ENCODE measurements at places on chromosomes 5 and 9.

DNA sequence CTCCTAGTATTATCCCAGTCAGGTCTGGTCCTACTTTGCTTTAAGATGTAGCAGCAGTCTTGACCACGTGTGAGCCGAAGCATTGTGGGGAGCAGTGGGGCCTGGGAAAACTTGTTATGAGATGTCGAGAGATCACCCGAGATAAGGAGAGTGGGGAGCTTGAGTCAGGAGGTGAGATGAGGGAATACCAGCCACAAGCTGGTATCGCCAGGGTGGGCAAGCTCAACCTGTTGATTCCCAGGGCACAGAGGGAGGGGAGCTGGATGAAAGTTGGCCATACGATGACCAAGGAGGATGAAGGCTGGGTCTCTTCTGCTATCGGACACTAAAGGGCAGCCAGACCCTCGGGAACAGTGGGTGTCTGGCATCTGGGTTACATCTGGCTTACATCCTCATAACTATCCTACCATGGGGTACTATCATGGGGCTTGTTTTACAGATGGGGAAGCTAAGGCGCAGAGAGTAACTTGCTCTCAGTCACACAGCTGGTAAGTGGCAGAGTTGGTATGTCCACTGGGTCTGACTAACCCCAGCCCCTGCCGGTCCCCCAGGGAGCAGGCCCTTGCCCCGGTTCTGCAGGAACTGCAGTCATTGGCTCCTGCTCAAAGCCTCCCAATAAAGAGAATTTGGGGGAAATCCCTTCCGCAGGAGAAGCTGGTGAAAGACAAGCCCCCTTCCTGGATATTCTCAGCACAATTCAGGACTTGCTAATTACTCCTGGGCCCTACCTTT, 13.4 kb upstream of the TIFAB start:
- DNase-seq, result no peak

GRCh38 chr5:13955896-13956295, 11.4 kb upstream of the DNAH5 start:
- no peak for DNase-seq

GRCh38 chr9:95740217-95741004, 135.1 kb upstream of the ERCC6L2 start:
- DNase-seq, result no peak

DNA sequence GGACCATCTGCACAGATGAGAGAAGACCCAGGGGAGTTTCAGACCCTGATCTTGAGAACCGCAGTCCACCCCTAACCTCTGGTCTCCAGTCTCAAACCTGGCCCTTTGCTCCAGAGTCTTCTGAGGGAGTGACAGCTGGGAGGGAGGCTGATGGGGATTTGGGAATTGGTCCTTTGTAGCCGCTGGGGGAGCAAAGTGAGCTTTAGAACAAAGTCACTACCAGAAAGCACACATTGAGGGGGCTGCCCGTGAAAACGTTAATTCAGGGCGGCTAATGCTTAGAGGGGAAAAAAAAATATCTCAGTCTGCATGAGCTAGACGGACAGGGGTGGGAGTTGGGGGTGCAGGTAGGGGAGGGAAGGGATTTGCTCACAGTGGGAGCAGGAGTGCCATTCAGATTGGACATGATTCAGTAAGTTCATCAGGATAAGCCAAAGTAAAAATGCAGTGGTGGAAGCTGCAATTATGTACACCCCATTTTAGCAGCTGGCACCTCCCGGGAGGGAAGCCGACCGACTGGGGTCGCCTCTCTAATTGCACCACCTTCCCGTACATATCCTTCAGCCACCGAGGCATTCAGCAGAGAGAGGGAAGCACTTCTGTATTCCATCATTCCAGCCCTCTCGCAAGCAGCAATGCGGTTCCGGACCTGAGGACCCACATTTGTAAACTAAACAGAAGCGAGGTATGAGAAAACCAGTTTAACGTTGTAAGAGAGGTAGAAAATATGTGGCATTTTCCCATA, 123.4 kb upstream of the RETREG1 start:
- DNase-seq, result no peak

DNA sequence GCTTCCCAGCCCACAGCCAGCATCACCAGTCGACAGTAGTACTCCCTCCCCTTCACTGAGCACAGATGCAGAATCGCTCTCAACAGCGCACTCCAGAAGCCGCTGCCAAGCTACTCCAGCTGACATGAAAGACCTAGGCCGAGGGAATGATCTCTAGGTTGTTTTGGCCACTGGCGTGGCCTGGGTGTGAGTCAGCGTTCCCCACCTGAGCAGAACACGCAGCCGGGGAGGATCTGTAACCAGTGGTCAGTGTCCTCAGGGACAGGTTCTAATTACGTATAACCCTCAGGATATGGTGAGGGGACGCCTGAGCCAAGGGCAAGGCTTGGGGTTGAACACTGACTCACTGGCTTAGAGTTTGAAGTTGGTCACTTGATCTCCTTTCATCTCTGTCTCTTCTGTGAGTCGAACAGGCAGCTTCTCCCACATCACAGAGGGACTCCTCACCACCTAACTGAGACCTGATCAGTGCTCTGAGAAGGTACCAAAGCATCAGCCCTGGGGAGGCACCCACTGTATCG, 76.9 kb upstream of the IL17B start:
- DNase-seq, result peak; percentile 97
